T-cell (primary cell): ENCODE measurements at places on chromosomes 6 and 20. TPM values are rescaled to one million over a fixed set of nuclear protein-coding genes. Genes with fewer than 3 reads are reported as not detected.

DNA sequence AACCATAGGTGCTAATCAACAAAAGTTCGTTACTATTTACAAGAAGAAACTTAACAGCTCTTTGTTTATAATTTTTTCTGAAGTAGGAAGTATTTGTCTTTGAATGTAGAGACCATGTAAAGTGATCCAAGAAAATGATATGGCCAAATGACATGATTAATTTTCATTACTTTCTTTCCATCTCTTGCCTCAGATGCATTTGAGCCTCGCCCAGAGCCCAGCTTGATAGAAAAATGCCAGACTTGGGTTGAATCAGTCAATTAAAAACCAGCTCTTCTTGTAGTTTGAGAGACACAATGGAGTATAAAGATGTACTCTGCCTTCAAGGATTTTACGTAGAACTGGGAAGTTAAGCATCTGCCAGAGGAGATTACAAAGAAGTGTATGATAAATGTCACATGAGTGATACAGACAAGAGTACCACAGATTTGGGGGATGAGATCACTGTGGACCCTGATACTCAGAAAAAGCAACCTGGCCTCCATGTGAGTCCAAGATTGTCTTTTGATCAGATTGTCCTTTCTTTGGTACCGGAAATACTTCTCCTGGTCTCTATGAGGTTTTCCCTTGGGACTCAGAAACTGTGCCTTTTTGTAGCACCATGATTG lies 92.5 kb upstream of the SUPT3H start:
- no peaks in the 10 kb centered on the region for H3K4me1 ChIP-seq
- H3K36me3 ChIP-seq, result no peaks in the 10 kb centered on the region
- no peaks in the 10 kb centered on the region for H3K27me3 ChIP-seq
- no peak overlapping the region for H3K4me3 ChIP-seq

GRCh38 chr6:38079107-38079506 lies 259.6 kb downstream of the ZFAND3 start:
- DNase-seq, result no peak
- no peak overlapping the region for H3K27ac ChIP-seq
- no peaks in the 10 kb centered on the region for H3K27me3 ChIP-seq
- no peak overlapping the region for H3K4me3 ChIP-seq
- peaks cover 14% of the 10 kb centered on the region for H3K36me3 ChIP-seq

GRCh38 chr6:81766482-81767069 lies 14.1 kb upstream of the TENT5A start:
- H3K27me3 ChIP-seq, result no peaks in the 10 kb centered on the region
- DNase-seq, result no peak
- H3K4me1 ChIP-seq, result no peaks in the 10 kb centered on the region
- H3K36me3 ChIP-seq, result no peaks in the 10 kb centered on the region
- H3K27ac ChIP-seq, result no peak overlapping the region
- H3K4me3 ChIP-seq, result no peak overlapping the region

DNA sequence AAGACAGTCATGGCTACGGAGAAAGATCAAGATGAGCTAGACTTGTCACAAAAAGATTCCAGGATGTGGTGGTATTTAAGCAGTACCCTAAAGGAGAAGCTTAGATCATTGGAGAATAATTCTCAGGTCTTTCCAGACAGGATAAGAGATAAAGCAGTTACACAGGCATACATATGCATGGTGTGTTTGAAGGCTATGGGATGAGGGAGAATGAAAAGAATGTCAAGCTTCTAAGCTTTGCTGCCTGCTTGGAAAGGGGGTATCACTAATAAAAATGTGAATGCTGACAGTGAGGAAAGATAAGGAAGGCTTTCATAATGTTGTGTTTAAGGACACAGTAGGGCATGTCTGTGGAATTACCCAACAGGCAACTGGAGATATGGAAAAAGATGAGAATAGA lies 28.1 kb downstream of the RWDD2A start:
- no peak for DNase-seq
- no peak overlapping the region for H3K27ac ChIP-seq
- H3K36me3 ChIP-seq, result no peaks in the 10 kb centered on the region

GJA1 gene
- 1.1 TPM for total RNA-seq

HLA-DQB2 gene
- total RNA-seq, result 0.70 TPM

MAS1 gene
- total RNA-seq, result not detected
